ENCODE measurements at places on chromosomes 1 and 21.

- DNase-seq, result no peak
These were observed 10.4 kb downstream of the JUN start for GRCh38 chr1:58773406-58773840.

DNA sequence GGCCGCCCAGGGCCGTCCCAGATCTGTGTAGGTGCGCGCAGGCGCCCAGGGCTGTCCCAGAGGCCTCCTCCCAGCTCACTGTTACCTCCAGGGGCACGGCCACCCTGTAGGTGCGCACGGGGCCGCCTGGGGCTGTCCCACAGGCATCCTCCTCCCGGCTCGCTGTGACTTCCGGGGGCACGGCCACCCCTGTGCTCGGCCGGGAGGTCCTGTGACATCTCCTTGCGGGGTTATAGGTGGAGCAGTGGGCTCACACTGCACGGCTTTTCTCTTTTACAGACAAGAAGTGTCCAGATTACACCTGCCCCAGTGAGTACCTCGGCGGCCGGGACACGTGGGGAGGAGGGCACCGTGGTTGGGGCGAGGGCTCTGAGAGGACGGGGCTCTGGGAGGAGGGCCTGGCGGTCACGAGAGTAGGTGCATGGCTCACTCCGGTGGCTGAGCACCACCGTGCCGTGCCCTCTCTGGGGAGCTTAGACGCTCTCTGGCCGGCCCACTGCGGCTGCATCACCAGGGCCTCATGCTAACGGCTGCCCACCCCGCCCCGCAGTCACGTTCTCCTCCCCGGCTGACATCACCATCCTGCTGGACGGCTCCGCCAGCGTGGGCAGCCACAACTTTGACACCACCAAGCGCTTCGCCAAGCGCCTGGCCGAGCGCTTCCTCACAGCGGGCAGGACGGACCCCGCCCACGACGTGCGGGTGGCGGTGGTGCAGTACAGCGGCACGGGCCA is 21.4 kb downstream of the COL6A1 start:
- peak; percentile 3 for DNase-seq

DNA sequence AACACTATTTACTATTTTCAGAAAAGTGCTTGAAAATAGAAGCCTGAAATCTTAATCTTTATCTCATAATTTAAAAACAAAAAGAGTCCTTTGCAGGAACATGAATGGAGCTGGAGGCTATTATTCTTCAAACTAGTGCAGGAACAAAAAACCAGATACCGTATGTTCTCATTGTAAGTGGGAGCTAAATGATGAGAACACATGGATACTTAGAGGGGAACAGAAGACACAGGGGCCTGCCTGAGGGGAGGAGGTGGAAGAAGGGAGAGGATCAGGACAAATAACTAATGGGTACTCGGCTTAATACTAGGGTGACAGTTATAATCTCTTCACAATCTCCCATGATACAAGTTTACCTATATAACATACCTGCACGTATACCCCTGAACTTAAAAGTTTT is 176.3 kb downstream of the SDCCAG8 start:
- DNase-seq, result no peak

- no peak for DNase-seq
These were observed 359.3 kb upstream of the RUNX1 start for GRCh38 chr21:35408401-35408800.

- DNase-seq, result no peak
These were observed 194.9 kb downstream of the DYRK1A start for GRCh38 chr21:37561506-37561905.

- DNase-seq, result no peak
These were observed 3.1 kb downstream of the COQ8A start for GRCh38 chr1:226943156-226943555.

- DNase-seq, result no peak
These were observed 18.0 kb downstream of the ADORA1 start for GRCh38 chr1:203145321-203146041.

GRCh38 chr1:230677200-230677599 is 34.9 kb downstream of the COG2 start:
- no peak for DNase-seq

DNA sequence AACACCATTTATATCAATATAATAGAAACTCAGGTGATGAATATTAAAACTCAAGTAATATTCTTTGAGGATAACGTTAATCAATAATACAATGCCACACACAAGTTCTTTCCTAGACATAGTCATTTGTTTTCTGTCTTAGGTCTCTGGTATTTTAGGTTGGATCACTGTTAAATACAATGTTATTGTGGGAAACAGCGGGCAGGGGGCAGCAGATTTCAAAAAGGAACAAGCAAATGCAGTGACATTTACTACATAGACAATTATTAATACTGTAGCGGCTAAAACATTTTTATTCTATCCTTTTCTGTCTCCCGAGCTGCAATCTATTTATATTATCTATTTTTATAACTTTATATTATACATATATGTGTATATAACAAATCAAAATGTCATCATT is 186.4 kb upstream of the ZNHIT6 start:
- DNase-seq, result no peak

DNA sequence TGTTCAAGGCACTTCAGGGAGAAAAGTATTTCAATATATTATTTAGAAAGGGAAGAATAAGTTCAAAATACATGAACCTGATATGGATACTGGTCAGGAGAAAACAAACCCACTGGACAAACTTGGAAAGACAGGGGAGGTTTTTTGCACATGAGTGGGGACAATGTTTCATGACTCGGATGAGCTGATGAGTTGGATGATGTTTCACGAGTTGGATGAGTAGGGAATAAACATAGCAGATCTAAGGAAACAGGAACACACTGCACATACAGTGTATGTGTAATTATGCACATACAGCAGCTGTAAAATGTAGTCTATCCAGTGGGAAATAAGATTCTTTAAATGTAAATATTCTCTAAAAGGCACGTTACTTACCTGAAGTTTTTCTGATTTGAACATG is 682.9 kb upstream of the ADAMTS5 start:
- DNase-seq, result no peak

- no peak for DNase-seq
These were observed 78.5 kb upstream of the DPYD start for GRCh38 chr1:97999320-97999719.

- no peak for DNase-seq
These were observed 345.5 kb upstream of the DUSP10 start for GRCh38 chr1:222087221-222087920.

DNA sequence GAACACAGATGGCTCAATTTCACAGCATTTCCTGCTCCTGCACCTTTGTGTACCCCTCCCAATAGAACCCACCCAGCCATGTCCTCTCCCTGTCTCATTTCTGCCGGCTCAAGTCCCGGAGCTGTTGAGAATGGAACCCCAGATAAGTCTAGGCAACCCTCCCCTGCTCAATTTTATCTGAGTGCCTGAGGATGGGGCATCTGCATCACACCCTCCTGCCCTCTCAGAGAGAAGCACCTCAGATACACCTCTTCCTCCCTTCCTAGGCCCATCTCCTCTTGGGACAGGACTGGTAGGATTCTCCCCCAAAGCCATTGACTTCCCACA is 1.1 kb downstream of the KIF21B start:
- no peak for DNase-seq

- no peak for DNase-seq
These were observed 200.0 kb downstream of the MATN1 start for GRCh38 chr1:30523055-30524020.

- DNase-seq, result no peak
These were observed 13.4 kb upstream of the SLC6A17 start for GRCh38 chr1:110136911-110137310.

DNA sequence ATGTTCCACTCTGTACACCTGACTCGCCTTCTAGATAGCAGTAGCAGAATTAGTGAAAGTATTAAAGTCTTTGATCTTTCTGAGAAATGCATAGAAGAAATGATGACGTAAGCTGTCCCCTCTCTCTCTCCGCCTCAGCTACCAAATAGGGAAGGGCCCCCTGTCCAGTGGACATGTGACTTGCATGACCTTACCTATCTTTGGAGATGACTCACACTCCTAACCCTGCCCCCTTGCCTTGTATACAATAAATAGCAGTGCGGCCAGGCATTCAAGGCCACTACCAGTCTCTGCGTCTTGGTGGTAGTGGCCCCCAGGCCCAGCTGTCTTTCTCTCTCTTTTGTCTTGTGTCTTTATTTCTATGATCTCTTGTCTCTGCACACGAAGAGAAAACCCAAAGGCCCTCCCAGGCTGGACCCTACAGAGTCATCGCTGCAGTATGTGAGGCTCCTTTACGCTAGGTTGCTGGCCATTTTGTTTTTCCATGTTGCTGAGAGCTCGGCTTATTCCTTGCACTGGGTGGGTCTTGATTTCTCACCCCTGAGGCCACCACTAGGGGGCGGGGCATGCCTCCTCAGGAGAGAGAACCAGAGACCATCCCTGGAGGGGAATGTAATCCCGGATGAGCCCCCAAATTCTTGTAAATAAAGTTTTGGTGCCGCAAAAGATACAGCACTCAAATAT is 16.0 kb upstream of the ZBTB8B start:
- DNase-seq, result no peak

DNA sequence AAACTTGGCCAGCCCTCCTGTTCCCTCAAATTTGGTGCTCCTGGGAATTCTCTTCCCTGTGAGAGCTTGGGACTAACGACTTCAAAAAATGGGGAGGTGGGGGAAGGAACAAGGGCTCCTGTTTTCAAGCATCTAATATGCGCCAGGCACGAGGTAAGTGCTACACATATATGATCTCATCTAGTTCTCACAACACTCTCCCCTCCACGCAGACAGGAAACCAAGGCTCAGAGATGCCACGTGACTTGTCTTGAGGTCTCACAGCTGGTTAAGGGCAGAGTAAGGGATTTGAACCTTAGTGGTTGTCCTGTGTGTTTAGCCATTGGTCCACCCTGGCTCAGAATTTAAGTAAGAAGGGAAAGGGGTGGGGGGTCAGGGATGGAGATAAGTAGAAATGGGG is 125.9 kb downstream of the DMRTB1 start:
- DNase-seq, result peak; percentile 68

GRCh38 chr1:50264590-50264989 is 155.9 kb downstream of the ELAVL4 start:
- no peak for DNase-seq

GRCh38 chr1:178124115-178124514 is 30.2 kb downstream of the RASAL2 start:
- no peak for DNase-seq
